CD4-positive, alpha-beta T cell (primary cell): ENCODE measurements at places on chromosomes 3 and 15.

DNA sequence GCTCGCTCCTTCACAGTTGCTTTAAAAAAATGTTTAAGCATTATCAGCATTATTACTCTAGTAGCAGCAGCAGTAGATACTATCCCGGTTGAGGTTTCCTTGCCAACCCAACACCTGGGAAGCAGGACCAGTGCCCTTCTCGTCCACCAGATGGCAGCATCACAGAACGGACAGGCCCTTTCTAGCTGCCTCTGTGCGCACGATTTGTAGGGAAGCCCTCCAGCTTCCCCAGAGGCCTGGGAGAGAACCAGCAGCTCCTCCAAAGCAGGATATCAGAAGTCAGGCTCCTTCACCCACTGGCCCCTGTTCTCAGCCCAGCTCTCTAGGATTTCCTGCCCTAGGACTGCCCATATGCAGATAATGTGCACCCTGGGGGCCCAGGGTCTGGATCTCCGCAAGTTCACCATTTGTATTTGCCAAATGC is 16.8 kb upstream of the ESYT3 start:
- peak; percentile 57 for DNase-seq

DNA sequence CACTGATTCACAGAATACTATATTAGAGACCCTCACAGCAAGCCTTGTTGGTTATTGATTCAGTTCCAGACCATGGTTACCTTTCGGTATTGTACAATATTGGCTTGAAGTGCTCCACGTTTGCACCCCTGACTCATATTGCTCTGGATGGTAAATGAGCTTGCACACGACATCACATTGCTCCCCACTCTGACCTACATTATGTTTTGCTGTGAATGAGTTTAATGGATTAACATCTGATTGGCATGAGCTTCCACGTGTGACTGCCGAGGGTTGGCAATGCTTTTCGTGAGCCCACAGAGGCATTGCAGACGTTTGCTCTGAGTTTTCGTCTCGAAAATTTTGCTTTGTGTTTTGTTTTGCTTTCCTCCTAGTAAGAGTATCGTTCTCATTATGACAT is 225.8 kb upstream of the ICE2 start:
- DNase-seq, result no peak

- DNase-seq, result no peak
Observed at GRCh38 chr3:113096188-113096892, 105.6 kb downstream of the GTPBP8 start.

DNA sequence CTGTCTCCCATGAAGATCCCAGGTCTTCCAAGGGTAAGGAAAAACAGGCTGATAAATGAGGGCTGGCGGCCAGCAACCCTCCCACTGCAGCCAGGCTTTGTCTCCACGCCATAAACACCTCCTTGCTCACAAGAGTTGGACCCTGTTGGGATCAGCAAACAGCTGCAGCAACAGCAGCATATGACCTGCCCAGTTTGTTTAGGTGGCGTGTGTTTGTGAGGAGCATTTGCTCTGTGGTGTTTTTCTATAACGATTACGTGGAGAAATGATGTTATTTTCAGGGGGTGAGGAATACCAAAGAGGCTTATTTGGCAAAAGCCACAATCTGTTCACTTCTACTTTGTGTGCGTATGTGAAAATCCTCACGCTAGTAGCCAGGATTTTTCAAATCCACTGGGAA is 58.5 kb downstream of the RFTN1 start:
- DNase-seq, result no peak

- no peak for DNase-seq
Observed at GRCh38 chr3:43505351-43505750, 116.5 kb downstream of the ANO10 start.
